Stimulated activated CD8-positive, alpha-beta memory T cell treated with anti-CD3 and anti-CD28 coated beads, Interleukin-4, amount 100 ng/mL, for 24 hours (primary cell): ENCODE measurements at places on chromosomes 12 and 14.

DNA sequence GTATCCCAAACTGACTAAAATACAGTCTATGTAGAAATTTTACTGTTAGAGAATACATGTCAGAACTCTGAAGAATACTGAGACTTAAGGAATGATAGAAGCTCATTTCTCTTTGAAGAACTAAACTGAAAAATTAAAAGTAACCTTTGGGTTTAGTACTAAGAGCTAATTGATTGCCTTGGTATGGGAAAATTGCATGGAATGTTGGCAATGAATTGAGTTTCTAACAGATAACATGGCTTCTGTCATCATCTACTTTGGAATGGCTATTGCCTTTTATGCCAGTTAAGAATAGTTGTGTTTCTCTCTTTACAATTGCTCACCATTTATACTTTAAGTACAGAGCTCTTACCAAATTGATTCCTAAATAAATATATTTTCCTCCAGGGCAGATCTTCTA lies 308.8 kb upstream of the SYT1 start:
- DNase-seq: no peak

- no peak for DNase-seq
These were observed 38.8 kb upstream of the EML1 start for GRCh38 chr14:99754141-99755067.

DNA sequence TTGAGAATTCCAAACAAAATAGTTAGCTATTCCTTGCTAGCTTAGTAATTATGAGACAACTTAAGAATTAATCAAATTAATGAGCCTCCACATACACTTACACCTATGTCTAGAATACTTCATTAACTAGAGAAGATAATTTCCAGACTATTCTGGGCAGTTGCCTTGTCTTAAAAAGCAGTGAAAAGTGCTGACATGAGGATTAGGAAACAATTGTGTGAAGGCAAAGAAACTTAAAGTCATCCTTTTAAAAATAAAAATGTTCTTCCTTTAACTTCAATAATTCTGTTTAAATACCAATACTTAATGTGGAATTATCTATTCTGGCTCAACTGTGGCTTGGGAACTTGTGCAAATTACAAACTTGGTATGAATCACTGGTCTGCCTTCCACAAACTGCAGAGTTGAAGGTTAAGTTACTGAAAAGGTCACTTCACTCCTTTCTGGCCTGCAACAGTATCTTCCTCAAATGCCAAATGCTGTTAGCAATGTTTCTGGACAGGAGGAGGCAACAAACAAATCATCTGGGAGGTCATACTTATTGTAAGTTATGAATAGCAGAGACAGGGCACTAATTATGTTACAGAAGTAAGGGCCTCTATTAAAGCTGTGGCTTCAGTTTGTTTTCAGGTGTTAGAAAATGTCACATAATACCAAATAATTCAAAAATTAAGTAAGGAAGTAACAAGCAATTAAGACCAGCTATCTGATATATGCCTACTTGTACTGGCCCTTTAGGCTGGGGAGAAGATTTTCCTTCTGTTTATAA lies 19.2 kb downstream of the PPTC7 start:
- no peak for DNase-seq

GRCh38 chr12:53852061-53852460 lies 86.6 kb upstream of the HOXC13 start:
- no peak for DNase-seq

DNA sequence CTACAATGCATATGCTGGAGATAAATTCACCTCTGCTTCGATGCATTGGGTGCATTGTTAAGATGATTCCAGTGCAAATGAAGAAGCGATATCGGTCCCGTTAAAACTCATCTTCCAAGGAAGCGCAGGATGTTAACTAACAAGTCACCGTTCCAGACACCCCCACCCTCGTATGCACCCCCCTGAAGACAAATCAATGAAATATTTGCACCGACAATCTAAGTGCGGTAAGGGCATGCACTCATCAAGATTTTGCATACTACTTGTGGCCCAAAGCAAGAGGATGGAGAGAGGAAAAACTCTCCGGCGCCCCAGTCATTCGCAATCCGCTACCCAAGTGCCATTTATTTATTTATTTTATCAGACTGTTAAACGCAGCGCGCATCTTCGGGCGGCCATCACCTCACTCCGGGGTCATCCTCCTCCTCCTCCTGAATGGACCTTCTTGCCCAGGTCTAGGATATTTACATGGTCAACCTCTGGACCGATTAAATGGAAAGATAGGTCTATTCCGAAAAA lies 1.2 kb downstream of the NOVA1 start:
- no peak for DNase-seq
